Stimulated activated CD4-positive, alpha-beta T cell treated with anti-CD3 and anti-CD28 coated beads, Interleukin-4, amount 100 ng/mL, for 4 hours (primary cell): ENCODE measurements at places on chromosomes 11 and 22.
A peak's percentile ranks its signal among the peaks of the same experiment; 100 is the strongest.

DNA sequence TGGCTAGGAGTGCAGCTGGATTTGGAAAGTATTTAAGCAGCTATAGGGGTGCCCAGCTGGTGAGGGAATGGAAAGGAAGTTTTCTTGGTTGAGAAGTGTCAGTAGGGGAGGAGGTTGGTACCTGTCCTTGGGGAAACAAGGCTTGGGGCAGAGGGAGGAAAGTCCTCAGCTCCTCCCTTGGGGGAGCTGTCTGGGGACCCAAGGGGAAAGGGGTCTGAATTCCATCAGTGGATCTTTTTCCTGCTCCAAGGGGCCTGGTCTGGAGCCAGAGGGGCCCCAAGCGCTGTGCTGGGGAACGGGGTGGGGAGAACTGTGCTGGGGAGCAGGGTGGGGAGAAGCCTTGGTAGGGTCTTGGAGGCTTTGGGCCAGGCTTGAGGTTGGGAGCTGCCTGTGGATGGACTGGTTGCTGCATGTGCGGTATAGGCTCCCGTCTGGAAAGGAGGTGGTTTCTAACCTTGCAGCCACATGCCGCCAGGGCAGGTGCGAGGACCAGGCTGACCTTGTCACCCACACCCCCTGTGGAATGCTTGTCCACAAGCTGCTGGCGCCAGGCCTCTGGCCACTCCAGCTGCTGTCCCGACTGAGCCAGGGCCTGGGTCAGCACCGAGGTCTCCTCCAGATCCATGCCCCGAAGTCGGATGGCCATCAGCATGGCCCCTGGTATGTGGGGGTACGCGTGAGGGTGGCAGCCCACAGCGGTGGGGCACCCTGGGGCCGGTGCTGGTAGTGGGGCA lies 963 bp downstream of the TYMP start:
- no peak for DNase-seq

GRCh38 chr11:47248304-47248663 lies 330 bp downstream of the ACP2 start:
- DNase-seq: no peak

DNA sequence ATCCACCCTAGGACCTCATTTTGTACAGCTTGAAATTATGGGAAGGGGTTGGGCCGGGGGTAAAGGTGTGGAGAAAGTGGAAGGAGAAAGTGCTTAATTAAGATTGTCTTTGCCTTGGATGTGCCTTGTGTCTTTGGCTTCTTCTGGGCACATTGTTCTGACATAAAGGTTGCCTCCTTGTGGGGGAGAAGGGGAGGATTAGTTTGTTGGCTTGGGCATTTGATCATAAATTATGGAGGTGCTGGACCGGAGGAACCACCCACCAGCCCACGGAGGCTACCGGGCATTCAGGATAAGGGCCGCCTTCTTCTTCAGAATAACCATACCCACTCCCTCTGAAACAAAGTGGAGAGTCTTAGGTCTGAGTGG lies 1.3 kb downstream of the PAFAH1B2 start:
- DNase-seq: no peak

GRCh38 chr11:71339396-71339881 lies 87.1 kb upstream of the SHANK2 start:
- DNase-seq: no peak

GRCh38 chr22:39463931-39464390 lies 7.1 kb downstream of the MGAT3 start:
- DNase-seq: no peak

DNA sequence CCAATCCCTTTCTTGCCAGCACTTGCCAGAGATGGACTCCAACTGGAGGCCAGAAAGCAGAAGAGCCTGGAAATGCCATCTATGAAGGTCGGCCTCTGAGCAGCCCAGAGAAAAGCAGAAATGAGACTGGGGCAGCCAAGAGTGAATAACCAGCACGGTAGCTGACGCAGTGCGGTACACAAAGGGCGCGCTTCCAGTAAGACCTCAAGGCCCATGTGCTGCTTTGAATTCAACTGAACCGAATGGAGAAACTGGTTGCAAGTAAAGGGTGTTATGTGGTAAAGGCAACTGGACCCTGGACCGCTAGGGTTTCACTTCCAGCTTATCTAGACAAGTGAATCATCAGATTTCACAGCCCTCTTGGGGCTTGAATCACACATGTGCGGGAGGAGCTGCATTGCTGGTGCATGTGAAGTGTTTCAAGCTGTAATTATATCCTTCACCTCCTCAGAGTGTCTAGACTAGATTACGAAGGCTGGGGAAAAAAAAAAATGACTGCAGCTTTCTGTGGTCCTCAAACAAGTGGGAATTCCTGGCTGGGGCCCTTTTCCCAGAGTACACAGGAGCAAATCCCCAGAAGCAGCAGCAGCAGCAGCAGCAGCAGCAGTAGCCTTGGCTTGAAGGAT lies 128.9 kb downstream of the CCDC34 start:
- DNase-seq: no peak

DNA sequence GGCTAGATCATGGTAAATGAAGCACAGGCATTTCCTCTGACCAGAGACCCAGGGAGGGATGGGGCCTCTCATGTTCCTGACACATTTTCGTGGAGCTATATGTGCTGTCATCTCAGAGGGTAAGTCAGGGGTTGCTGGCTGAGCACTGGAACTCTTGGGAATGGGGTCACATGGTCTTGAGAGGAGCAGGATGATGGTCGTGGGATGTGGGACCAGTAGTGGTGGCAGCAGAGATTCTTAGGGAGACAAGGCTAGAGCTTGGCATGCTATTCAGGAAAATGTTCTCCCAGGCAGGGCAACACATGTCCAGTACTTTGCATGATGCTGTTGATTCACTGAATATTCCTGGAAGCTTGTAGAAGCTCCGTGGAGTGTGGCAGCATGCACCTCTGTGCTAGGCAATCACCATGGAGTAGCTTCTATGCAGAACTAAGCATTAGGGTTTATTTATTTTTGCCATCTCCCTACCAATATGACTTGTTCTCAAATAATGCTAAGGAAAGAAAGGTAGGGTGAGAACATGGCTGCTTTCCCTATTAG lies 31.4 kb upstream of the TTC12 start:
- DNase-seq: no peak

GRCh38 chr11:58575377-58576020 lies at the start of gene LPXN:
LPXN (minus strand) TSS chr11:58575856; CDS start chr11:58575772, 84 bp downstream.
- peak; percentile 29 for DNase-seq

DNA sequence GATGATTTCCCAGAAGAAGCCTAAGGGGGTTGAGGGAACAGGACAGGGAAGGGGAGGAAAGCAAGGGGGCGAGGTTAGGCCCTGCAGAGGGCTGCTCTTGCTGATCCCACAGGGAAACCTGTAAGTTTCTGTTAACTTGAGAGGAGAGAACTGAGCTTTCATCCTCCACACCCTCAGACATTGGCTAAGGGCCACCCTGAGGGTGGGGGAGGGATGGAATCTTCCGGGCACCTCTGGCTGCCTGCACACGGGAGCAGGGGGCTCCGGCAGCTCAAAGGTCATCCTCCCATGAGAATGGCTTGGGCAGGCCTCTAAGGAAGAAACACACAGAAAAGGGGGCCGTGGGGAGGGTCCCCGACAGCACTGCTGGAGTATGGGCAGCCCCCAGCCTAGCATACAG lies 108.1 kb downstream of the TSPAN18 start:
- DNase-seq: no peak

- DNase-seq: no peak
Measured at GRCh38 chr11:9214765-9215164, 50.4 kb downstream of the DENND5A start.

DNA sequence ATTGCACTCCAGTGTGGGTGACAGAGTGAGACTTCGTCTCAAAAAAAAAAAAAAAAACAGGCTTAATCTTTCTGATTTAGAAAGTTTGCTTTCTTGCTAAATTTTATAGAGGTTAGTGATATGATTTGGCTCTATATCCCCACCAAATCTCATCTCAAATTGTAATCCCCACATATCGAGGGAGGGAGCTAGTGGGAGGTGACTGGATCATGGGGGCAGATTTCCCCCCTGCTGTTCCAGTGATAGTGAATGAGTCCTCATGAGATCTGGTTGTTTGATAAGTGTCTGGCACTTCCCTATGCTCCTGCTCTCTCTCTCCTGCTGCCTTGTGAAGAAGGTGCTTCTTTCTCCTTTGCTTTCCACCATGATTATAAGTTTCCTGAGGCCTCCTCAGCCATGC lies 90.9 kb downstream of the OSBP2 start:
- DNase-seq: no peak

DNA sequence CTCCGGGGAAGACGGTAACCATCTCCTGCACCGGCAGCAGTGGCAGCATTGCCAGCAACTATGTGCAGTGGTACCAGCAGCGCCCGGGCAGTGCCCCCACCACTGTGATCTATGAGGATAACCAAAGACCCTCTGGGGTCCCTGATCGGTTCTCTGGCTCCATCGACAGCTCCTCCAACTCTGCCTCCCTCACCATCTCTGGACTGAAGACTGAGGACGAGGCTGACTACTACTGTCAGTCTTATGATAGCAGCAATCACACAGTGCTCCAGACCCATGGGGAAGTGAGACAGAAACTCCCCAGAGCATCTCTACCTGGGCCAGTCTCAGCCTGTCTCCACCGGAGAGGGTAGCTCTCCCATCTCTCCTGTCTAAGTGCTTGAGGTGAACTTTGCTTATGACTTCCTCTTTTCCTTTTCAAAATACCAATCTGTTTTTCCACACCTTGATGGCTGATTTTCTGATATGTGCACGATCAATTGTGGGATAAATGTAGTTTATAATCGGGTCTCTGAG lies 48.5 kb upstream of the VPREB1 start:
- DNase-seq: no peak

GRCh38 chr11:12024254-12024926 lies 16.0 kb upstream of the DKK3 start:
- no peak for DNase-seq

DNA sequence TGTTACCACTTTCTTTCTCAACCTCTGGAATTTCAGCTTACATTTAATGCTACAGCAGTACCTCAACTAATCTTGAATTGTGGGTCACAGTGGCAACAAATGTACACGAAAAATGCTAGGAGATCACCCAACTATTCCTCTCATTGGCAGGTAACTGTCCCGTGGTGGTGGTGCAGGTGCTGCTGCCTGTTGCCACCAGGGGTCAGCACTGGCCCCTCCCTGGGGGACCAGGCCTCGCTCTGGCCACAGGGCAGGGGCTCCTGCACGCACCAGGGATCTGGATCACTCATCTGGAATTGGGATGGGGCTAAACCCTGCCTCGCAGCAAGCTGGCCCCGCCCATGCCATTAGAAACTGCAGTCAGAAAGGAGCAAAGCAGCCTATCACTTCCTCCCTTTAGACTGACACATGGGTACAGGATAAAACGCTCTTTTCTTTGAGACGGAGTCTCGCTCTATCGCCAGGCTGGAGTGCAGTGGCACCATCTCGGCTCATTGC lies 6.9 kb upstream of the POLDIP3 start:
- peak; percentile 48 for DNase-seq

DNA sequence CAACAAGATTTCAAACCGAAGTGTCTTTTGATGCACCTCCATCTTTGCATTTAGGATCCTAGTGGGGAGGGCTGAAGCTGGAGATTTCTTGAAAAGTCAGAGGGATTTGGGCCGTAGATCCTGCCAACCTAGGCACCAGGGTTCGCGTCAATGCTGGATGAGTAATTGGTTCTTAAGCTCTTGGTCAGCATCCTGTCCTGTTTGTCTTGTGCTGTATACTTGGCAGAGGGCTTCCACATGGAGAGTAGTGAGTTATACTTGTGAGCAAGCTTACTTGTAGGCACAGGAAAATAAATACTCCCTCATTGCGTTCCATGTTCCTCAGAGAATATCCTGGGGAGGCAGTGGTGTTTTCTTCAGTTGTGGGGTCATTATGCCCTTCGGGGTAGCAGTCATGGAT lies 12.6 kb downstream of the INSC start:
- no peak for DNase-seq

DNA sequence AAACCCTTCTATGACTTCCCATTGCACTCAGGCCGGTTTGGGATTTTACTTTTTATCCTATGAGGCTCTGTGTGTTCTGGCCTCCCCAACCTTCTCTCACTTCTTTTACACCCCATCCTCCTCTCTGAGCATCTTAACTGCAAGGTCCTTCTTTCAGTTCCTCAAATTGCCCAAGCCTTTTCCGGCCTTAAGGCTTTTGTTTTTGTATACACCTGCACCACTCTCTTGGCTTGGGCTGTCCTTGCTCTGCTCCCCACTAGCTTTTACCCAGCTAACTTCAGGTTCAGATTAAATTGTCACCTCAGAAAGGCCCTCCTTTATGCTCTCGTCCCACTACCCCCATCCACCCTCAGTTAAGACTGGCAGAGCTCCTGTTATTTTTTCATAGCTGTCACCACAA lies 55.5 kb downstream of the FAM83F start:
- DNase-seq: no peak

DNA sequence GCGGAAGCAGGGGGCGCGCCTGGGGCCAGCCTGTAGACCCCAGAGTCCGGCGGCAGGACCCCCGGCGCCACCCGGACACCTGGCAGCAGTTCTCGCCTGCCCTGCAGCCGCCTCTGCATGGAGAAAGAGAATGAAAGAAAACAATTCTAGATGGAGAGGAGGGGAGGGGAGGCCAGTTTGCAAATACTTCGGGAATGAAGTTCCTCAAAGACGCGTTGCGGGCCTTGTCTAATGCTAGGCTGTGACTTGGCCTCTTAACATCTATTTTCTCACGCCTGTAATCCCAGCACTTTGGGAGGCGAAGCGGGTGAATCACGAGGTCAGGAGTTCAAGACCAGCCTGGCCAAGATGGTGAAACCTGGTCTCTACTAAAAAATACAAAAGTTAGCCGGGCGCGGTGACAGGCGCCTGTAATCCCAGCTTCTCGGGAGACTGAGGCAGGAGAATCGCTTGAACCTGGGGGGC lies 2.1 kb upstream of the BARX2 start:
- DNase-seq: no peak

- DNase-seq: no peak
Measured at GRCh38 chr11:457111-457760, 7.2 kb downstream of the PTDSS2 start.

- no peak for DNase-seq
Measured at GRCh38 chr11:134343646-134344045, 11.9 kb downstream of the GLB1L2 start.

DNA sequence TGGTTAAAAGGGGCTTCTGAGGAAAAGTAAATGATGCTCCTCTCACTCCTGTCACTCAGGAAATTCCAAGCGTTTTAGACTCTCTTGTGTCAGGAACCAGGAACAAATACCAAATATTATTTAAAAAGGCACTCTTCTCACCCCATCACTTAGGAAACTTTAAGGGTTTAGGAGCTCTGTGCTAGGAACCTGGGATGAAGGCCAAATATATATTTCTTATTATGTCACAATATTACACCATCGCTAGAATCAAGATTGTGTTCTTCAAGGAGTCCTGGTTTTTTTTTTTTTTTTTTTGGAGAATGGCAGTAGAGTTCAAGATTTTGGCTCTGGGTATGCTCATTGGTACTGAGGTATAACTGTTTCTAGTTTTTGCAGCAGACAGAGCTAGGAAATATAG lies 79.0 kb upstream of the HEPHL1 start:
- no peak for DNase-seq

- no peak for DNase-seq
Measured at GRCh38 chr22:47374901-47375575, 612.6 kb downstream of the TBC1D22A start.

DNA sequence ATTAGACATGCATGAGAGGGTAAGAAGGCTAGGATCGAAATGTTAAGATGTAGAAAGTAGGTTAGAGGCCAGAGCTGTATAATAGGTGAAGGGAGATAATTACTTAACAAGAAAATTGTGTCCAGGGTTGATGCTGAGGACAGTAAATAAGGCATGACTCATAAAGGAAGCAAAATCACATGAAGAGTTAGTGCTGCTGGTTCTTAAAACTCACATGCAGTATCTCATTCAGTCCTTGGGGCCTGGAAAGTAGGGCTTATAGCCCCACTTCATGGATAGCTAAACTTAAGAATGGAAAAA lies 130.2 kb downstream of the NCAM1 start:
- DNase-seq: no peak
